ENCODE measurements at places on chromosomes 7 and 10. TPM values are rescaled to one million over a fixed set of nuclear protein-coding genes. Genes with fewer than 3 reads are reported as not detected.

- DNase-seq: no peak
These were observed 216.3 kb downstream of the GFRA1 start for GRCh38 chr10:116056445-116057293.

- no peak for DNase-seq
These were observed 442.2 kb downstream of the TCERG1L start for GRCh38 chr10:130869179-130869841.

GRCh38 chr7:98238076-98238475 lies 14.0 kb downstream of the TECPR1 start:
- no peak for DNase-seq

- no peak for DNase-seq
These were observed 143.8 kb downstream of the CFTR start for GRCh38 chr7:117623606-117624005.

DNA sequence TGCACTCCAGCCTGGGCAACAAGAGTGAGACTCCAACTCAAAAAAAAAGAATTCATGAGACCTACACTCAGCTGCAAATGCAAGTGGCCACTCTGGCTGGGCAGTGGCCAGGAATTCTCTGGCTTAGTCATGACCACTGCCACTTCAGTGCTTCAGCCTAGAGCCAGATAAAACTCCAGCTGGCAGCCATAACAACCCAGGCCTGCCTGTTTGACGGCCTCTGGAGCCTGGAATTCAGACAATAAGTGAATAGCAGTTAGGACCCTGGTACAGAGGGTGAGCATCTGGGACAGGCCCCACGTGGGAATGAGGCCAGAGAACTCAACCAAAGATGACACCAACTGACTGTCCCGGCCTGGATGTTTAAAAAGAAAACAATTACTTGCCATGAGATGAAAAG lies 18.9 kb downstream of the RCC1L start:
- DNase-seq: no peak

DNA sequence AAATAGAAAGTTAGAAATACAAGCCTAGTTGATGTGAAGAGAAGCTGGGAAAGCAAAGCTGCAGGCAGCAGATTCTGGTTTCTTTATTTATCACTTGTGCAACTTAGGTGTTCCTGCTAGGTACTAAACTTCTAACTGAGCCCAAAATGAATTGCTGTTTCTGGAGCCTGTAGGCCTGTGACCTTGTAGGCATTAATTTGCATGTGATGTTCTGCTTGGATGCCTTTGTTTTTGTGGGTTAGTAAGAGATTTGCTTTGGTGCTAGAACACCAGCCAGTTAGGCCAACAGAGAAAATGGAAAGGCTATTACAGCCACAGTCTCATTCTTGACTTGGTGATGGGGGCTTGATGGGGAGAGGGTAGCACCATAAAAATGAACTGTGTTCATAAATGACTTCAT lies 370.7 kb downstream of the PPP1R3A start:
- no peak for DNase-seq

- DNase-seq: peak; percentile 62
These were observed 40.3 kb downstream of the CPVL start for GRCh38 chr7:29105752-29106668.

DNA sequence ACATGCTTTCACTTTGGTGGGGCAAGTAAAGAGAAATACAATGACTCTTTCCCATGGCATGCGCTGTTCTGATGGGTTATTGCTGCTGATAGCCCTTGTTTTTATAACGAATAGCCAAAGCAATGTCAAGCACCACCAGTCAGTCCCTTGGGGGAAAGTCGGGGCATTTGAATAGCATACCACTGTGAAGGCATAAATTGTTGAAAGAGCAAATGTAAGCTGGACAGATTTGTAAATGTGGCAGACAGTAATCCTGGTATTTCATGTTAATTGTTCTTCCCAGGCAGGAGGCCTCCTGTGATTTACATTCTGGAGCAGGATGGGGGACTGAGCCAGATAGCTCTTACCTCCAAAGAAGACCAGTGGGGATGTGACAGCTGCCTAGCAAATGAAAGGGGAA lies 293.3 kb downstream of the ADRA2A start:
- no peak for DNase-seq

- no peak for DNase-seq
These were observed 759.4 kb downstream of the CNTNAP2 start for GRCh38 chr7:146875981-146876380.

- DNase-seq: no peak
These were observed 67.8 kb downstream of the PTEN start for GRCh38 chr10:87930934-87931835.

DNA sequence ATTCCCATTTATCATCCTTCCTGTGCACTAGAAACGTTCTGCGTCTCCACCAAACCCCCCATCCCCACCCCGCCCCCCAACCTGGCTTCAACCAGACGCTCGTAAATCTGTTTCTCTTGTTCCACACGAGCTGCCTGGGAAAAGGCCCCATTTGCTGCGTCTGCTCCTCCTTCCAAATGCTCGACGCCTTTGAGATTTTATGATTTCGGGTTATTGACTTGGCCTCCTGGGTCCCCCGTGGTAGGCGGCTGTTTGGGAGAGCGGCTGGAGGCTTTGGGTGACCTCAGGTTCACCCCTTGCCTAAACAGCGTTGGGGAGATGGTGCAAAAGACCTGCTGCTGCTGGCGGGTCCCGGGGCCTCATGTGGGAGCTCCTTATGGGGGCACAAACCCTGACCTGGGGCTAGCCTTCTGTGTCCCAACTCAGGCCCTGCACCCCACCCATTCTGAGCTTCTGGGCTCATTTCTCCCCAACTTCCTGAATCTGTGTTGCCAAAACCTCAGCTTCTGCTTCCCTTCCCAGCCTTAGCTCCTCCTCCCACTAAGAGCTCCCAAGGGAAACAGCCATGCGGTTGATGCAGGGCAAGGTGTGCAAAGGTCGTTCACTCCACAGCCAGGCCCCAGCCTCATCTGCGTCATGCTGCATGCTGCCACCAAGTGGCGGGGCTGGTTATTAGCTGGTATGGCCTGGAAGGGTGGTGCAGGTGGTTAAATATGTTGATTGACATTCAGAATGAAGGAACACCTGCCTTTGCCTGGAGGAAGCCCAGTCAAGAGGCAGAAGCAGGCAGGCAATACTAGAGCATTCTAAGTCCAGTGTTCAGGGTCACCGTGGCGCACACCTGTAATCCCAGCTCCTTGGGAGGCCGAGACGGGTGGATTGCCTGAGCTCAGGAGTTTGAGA lies 49.1 kb upstream of the ELN start:
- no peak for DNase-seq

DNA sequence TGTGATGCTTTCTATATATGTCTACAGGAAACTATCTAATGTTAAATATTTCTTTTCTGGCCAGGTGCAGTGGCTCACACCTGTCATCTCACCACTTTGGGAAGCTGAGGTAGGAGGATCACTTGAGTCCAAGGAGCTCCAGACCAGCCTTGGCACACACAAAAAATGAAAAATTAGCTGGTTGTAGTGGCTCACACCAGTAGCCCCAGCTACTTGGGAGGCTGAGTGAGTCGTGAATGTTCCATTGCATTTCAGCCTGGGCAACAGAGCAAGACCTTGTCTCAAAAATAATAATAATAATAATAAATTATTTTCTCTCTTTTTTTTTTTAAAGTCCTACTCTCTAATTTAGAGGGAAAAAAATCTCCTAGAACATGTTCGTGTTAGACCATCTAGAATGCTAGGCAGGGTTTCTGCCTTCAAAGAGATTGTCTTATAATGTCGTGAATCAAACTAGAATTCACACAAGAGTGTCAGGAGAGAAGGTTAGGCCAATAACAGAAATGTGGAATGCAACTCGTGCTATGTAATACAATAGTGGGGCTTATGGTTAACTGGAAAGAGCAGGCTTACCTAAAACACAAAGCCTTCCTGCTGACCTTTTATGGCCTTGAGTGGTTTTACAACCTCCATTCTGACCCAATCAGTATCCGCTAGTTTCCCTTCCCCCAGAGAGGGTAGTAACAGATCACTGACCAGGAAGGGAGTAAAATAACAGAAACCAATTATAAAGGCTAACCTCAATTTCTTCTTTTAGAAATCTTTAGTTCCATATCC lies 46.3 kb downstream of the MYOF start:
- DNase-seq: no peak

DNA sequence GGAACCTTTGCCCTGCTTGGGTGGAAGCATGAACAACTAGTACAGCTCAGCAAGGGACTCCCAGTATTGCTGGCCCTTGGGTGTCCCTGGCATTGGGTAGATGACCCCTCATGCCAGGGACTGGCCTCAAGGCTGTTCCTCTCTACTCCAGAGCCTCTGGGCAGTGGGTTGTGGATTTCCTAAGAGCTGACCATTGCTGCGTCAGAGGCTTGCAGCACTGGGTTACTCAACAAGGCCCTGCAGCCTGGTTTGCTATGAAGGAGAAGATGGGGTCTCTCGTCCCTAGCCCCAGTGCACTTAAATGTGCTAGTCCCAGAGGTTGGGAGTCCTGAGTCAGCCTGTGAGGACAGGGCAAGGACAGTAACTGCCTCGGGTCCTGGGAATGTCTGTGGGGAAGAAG lies 2.5 kb downstream of the VSIR start:
- DNase-seq: no peak

DNA sequence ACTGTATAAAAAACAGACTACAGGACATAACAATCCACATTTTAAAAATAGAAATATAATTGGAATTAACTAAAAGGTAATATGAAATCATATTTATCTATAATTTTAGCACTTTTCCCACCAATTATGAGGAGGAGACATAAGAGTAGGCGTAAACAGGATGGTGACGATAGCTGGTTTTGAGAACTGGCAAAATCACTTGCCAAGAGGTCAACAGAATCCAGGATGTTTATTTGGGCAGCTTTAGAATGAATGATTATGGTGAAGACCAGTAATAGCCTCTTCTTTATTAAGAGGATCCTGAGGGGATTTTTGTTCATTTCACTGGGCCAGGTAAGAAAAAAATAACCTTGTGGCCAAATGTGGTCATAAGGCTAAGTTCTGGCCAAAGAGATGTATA lies 67.2 kb downstream of the TPK1 start:
- DNase-seq: no peak

DNA sequence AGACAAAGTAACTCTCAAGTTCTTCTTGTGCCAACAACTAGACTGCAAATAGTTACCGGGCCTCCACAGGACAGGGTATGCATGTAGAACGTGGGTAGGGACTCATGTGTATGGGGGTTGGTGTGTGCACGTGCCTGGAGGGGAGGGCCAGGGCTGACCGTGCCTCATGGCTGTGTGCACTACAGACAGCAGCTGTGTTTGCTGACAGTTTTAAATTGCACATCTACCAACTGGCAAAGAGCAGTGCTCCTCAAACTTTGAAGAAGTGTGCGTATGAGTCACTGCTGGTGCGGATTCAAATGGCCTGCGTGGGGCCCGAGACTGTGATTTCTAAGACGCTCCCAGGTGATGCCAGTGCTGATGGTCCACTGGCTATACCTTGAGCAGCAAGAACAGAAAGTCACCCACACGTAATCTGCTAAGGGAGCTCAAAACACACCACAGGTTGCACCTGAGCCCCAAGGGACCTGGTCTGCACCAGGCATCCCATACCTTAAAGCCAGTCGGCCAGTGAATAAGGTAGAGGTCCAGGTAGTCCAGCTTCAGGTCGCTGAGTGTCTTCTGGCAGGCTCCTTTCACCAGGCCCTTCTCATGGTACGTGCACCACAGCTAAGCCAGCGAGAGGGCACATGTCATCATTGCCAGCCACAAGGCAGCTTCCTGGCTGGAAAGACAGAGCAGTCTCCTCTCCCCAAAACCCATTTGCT lies 8.5 kb downstream of the AKR1B1 start:
- DNase-seq: no peak

DNA sequence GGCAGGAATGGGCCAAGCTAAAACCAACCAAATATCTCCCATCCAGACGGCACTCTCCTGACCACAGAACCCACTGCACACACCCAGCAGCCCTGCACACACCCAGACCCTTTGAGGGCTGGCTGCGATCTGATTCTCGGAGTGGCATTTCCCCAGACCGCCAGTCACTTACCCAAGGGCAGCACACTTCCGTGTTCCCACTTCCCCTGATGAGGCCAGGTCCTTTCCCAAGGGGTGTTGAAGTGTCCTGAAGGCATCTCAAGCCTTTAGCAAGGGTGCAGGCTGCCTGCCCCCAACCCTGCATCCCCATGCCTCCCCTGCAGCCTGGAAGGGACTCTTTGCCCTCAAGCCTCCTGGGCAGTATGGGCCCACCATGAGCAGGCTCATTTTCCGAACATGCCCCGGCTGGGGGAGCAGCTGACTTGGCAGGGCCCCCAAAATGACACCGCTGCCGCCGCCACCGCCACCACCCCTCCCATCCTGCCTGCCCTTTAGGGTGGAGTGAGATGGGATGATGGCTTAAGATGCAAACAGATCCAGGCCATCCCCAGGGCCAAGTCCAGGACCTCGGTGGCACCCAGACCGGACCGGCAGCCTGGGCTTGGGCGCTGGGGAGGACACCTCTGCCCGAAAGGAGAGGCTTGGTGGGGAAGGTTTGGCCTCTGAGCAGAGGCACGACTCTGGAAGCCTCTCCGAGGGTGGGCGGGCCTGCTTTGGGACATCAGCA lies 159.8 kb downstream of the NRF1 start:
- DNase-seq: no peak

GRCh38 chr7:151062399-151063211 lies 3.2 kb downstream of the SLC4A2 start:
- DNase-seq: no peak

DNA sequence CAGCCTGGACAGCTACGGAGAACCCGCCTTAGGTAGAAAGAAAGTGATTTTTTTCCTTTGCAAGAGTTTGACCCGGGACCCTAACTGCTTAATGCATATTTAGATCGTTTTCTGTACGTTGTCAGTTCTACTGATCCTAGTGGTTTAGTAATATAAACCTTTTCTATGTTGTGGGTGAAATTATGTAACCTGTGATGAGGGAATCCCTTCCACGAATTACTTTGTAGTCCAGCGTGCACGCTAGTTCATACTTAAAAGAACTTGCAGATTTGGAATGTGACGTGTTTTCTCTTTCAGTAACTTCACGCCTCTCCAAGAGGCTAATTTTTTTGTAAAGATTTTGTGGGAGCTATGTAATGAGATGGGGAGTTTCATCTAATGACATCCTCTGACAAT lies 705 bp downstream of the SLF2 start:
- no peak for DNase-seq

DNA sequence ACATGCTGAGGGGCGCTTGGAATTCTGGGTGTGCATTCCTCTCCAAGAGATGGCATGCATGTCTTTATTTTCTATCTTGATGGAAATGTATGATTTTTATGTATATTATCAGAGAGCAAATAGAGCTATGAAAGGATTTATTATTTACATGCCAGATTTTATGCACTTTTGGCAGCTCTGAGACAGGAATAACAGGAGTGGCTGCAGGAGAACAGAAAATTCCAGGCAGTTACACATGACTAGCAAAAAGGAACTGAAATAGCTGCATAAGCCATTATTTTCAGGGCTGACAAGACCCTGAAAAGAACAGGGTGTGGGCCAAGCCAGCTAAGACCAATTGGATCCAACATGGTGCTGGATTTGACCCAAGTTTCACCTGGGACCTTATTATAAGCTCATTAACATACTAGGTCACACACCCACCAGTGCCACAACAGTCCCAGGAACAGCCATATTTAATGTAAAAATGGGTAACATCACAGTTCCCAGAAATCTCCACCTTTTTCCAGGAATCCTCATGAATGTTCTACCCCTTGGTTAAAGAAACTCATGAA lies 43.2 kb upstream of the ACSL5 start:
- no peak for DNase-seq

CH25H gene
- 0.73 TPM for total RNA-seq

CDK14 gene
- total RNA-seq: 85.8 TPM

ADRA2A gene
- total RNA-seq: 8.5 TPM

NUTM2B gene
- 1.3 TPM for total RNA-seq
